ENCODE measurements at places on chromosomes 2 and 18.
A peak's percentile ranks its signal among the peaks of the same experiment; 100 is the strongest.

GRCh38 chr2:172373076-172373475, 54.3 kb upstream of the ITGA6 start:
- DNase-seq: no peak

- no peak for DNase-seq
Measured at GRCh38 chr18:27735117-27735516, 441.8 kb downstream of the CDH2 start.

- no peak for DNase-seq
Measured at GRCh38 chr18:61662726-61663125, 230.1 kb downstream of the RNF152 start.

GRCh38 chr2:62506421-62506750, 391 bp upstream of the TMEM17 start:
- no peak for DNase-seq

GRCh38 chr2:164692114-164692513, 70.8 kb upstream of the GRB14 start:
- DNase-seq: no peak

GRCh38 chr2:86480105-86480504, 38.9 kb downstream of the KDM3A start:
- peak; percentile 54 for DNase-seq

- no peak for DNase-seq
Measured at GRCh38 chr2:120443946-120444345, 98.0 kb downstream of the INHBB start.

DNA sequence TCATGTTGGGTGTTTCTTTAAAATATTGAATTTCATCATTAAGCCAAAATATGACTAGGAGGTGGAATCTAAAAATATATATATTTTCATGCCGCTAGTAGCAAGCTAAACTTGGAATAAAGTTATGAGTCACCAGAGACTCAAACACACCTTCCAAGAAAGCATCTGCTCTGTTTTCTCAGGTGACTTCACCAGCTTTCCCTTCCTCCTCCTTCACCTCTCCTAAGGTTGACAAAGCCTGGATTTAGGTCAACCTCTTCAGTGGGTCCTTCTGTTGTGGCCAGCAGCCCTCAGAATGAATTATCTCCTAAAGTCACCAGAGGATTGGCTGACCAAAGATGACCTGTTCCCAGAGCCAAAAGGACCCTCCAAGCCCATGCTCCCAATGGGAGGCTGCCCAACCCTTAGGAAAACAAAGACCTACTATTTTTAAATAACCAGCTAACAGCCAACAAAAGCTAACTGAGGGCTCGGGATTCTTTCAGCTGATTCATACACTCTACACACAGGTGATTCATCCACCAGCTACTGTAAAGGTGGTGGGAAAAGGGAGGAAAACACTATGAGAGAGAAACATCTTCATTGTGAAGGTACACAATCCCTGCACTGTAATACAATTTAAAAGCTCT, 113.9 kb downstream of the MYO5B start:
- no peak for DNase-seq

DNA sequence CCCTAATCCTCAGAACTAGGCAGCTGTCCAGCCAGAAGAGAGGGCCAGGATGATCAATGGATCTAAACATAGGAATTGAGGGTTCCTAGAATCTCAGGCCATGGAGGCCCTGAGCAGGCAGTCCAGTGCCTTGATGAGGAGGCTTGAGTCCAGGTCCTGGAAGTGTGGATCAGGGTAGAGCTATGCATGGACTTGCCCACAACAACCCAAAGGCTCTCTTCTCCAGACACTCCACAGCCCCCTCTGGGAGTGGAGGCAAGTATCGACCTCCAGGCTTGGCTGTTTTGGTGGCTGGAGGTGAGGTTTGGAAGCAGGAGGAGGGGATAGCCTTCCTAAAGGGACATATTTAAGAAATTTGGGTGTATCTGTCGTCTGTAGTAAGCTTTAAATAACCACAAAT, 45.7 kb downstream of the NAPG start:
- DNase-seq: no peak

- no peak for DNase-seq
Measured at GRCh38 chr2:10935953-10936942, 24.5 kb downstream of the KCNF1 start.

DNA sequence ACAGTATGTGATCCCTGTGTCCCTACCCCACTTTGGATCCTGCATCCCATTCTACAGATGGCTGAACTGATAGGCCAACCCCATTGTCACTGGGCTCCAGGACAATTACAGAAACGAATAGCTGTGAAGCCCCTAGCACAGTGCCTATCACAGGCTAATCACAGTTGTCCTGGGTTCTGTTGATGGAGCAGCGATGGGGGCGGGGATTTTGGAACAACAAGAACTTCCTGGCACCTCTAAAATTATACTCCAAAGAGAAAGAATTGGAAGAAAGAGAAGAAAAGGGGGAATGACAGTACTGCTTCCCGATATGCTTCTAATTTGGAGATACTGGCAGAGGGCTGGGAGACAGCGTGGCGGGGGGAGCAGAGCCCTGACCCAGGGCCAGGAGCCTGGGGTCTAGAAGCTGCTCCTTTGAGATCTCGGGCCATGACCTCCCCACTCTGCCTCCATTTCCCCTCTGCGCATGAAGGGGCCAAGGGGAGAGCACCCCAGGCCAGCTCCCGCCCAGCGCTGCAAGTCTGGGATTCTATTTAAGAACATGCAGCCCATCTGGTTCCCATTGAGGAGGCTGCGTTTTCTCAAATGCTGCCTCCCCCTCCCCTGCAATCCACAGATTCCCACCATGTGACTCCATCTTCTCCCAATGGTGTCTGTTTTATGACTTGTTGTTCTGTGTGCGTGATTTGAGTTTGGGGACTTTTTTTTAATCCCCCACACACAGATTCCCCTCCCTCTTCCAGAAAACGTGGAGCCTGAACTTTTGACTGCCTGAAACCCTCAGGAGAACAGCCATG, 202.7 kb downstream of the CYP26B1 start:
- no peak for DNase-seq

- no peak for DNase-seq
Measured at GRCh38 chr18:24560511-24560981, 100.1 kb downstream of the HRH4 start.

- no peak for DNase-seq
Measured at GRCh38 chr2:173339807-173340206, 14.9 kb upstream of the CDCA7 start.

DNA sequence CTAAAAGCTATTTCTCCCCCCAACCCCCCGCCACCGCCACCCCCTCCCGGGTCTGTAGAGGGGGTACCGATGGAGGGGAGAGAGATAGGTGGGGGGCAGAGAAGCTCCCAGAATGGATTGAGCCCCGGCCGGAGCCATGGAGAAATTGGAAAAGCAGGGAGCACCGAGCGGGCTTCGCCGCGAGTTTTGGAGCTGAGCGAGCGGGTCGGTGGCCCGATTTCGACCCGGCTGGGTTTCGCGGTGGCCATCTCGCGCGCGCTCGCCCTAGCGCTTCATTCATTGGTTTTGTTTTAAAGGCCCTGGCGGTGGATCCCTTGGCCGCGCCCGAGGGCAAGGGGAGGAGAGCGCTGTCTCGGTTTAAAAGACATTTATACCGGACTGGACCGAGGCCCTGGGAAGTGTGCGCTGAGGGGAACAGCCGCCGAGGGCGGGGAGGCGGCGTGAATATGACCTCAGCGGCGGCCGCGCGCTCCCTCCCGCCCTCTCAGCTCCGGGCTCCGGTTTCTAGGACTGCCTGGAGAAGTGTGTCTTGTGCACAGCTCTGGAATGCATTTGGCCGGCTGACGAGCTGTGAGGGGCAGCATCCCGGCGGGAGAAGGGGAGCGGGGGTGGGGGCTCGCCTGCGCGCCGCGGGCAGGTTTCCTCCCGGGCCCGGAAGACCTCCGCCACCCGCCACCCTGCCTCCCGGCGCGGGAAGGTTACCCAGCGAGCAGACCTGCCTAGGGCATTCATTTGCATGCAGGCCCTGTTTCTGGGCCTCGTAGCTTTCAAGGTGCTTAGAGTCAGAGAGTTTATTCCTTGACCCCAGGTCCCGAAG, 1.7 kb upstream of the SMAD7 start:
- DNase-seq: peak; percentile 81

DNA sequence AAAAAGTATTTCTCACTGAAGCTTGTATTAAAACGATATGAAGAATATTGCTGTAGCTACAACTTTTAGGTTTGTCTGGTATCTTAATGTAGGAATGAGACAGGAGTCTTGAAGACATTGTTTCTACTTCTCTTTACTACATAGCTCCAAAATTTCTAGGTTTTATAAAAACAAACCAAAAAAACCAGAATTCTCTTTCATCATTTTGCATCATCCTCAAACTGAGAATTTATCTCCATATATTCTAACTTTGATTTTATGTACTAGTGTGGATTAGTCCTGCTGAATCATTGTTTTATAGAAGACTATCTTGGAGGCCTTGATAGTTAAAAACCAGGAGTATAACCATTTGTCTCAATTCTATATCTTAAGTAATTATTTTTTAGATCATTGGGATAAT, 100.2 kb downstream of the ICA1L start:
- no peak for DNase-seq

GRCh38 chr18:10296491-10296890, 157.9 kb upstream of the APCDD1 start:
- DNase-seq: no peak

- DNase-seq: peak; percentile 78
Measured at GRCh38 chr18:13216092-13216582, 2.4 kb upstream of the LDLRAD4 start.

DNA sequence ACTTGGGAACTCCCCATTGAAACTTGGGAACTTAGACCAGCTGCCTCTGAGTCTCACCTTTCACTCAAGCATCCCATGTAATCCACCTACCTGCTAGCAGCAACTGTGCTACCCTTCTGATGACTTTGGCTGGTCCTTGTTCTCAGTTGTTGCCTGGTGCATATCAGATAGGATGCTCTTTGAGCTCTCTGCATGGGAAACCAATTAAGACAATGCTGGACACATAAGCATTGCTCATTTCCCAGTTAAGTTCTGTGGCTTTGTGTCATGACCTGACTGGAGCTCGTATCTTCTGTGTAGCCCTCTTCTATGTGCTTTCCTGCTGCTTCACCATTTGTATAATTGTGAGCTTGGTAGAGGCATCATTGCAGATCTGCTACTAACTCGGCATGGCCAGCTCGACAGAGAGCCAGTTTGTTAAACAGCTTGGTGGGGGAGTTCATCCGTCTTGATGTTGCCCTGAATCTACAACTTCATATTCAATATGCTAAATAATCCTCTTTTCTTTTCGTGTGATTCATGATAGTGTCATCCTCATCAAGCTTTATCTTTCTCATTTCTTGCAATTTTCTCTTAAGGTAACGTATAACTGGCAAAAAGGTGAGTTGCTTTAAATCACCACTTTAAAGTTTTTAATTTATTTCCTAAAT, 447.5 kb upstream of the SLC14A2 start:
- no peak for DNase-seq

DNA sequence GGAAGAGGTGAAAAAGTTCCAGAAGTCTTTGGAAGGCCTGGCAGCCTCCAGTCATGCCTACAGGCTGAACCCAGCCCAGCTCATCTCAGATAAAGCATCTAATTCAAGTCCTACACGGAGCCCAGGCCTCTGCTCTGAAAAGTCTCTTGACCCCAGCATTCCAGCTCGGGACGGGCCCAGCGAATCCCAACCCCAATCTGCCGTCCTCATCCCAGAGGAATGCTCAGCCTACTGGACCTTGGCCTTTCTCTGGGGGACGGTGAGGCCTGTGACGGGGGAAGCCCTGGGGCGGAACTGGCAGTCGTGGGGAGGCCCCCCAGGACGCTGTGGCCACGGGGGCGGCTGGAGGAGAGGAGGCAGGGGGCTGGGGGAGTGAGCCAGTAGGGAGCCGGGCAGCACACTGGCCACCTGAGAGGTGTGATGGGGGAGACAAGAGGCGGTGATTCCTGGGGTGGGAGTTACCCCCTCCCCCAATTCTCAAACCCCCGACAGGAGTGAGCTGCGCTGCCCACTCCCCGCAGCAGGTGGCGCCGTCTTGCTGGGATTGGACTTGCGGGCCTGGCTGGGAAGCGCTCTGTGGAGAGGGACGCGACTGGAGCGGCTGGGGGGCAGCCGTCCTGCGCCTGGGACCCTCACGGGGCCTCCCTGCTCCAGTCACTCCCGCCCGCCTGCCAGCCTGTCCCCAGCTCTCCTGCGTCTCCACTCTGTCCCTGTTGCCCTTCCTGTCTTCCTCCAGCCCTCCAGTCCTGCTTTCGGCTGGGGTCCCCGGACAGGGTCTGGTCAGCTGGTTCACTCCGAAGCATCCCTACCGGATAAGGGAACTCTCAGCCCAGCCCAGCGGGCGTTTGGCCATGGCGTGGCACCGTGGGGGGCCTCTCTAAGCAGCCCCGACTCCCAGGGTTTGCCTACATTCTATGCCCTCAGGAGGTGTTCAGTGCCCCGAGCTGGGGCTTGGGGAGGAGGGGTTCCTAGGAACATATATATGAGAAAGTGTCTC, 182.6 kb upstream of the HAAO start:
- DNase-seq: peak; percentile 79

DNA sequence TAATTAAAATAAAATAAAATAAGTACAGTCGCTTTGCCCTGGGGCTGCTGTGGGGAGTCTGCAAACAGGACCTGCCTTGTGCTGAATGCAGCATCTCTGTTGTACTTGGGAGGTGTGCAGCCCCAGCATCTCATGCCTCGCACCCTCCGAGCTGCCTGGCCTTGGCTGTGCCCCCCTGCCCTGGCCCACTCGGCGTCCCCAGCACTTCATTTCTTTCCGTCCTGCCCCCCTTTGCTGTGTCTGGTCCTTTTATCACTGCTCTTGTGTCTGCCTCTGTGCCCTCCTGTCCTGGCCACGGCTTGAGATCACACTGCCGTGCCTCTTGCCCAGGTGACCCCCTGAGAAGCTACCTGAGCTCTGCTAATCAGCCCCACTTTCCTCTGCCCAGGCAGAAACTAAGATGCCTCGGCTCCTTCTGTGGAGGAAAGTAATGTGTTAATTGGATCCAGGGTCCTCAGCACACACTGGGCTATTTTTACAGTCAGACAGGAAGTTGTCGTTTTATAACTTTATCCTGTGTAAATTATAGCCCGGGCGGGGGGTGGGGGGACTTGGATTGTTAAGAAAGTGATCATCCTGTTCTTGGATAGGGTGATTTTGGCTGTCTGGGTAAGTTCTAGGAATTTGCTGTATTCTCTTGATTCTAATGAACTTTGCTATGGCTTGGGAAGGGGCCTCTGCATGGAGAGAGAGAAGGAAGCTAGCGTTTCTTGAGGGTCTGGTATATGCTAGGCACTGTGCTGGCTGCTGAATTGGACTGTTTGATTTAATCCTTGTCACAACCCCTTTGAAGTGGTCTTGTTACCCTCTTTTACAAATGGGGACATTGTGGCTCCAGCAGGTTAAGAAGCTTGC, 69.4 kb downstream of the AGAP1 start:
- DNase-seq: no peak

- DNase-seq: no peak
Measured at GRCh38 chr18:949724-950631, 45.3 kb downstream of the ADCYAP1 start.

- no peak for DNase-seq
Measured at GRCh38 chr18:40812981-40813515, 1142.0 kb upstream of the PIK3C3 start.

- DNase-seq: no peak
Measured at GRCh38 chr18:57780706-57781347, 22.3 kb downstream of the ATP8B1 start.

GRCh38 chr2:137947728-137948336, 16.4 kb upstream of the HNMT start:
- DNase-seq: peak; percentile 58
